Germinal center (tissue), 1 donor: ENCODE measurements at places on chromosomes 4 and X.
A peak's percentile ranks its signal among the peaks of the same experiment; 100 is the strongest.

DNA sequence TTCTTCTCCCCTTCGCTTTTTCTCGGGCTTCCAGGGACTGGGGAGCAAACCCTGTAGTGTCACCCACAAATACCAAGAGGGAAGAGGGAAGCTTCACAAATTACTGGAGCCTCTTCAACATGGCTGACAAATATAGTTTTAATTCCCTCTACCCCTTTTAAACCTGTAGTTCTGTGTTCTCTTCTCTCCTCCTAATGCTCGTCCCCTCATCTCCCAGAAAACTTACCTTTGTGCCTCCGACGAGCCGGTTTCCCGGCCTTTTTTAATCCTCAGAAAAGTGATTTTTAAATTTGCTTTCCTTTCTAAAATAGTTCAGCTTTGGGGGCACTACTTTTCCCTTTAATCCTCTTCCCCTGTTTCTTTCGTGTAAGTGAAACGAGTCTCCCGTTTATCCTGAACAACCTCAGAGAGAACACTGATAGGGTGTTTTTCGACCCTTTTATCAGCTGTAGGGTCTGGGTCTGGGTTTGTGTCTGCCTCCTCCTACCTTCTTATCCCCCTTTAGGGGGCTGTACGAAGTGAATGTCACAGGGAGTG lies 408 bp downstream of the TET2 start:
- DNase-seq: no peak

GRCh38 chr4:42632653-42633382 lies 24.1 kb downstream of the ATP8A1 start:
- no peak for DNase-seq

DNA sequence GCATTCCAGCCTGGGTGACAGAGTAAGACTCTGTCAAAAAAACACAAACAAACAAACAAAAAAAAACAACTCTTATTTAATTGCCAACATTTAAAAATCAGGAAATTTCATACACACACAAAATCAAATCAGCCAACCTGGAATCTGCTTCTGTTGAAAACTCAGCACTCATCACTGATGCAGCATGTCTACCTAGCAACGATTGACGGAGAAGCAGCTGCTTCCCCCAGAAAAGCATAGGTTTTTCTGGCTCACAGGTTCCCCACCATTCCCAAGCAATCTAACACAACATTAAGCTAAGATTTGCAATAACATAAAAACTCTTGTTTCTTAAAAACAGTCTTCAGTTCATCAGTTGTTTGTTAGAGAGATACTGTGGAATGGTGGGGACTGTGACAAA lies 143.6 kb downstream of the DHX15 start:
- no peak for DNase-seq

- DNase-seq: no peak
Measured at GRCh38 chr4:142142366-142143054, 506.1 kb downstream of the IL15 start.

DNA sequence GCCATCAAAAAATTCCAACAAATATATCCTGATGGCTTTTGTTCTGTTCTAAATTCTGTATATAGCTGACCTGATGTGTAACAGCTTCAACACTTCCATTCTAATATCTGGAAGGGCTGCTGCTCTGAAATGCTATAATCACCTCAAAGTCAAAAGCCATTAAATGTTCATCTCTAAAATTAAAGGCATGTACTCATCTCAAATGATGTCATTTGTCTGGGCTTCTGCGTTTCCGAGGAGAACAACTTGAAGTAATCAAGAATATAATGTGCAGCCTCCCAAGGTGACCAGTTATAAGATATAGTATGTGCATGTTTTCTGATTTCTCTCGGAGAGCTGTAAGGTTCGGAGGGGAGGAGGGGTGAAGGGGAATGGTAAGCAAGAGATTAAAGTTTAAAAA lies 237.6 kb downstream of the SCFD2 start:
- DNase-seq: no peak

DNA sequence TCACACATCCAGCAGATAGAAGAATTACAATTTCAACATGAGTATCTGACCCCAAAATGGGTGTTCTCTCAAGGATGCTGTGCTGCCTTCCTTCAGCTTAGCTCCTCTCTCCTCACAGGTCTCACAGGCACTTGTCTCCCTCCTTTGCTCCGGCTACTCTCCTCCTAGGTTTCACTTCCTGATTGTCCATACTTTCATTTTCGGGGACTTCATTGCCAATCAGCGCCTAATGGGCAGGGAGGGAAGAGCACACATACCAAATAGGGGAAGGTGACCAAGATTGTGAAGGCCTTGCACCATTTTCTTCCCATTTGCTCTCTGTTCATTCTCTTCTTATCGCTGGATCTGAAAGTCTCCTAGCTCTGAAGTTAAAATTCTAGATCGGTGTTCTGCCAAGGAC lies 125.4 kb upstream of the EOLA2 start:
- DNase-seq: no peak

DNA sequence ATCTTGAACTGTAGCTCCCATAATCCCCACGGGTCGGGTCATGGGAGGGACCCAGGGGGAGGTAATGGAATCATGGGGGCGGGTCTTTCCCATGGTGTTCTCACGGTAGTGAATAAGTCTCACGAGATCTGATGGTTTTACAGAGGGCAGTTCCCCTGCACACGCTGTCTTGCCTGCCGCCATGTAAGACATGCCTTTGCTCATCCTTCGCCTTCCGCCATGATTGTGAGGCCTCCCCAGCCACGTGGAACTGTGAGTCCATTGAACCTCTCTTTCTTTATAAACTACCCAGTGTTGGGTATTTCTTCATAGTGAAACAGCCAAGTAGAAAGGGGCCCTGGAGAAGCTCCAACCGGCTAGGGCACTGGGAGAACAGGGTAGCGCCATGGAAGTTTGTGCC lies 12.3 kb downstream of the CTAG1A start:
- no peak for DNase-seq

GRCh38 chrX:9587642-9588041 lies 122.8 kb downstream of the TBL1X start:
- DNase-seq: no peak

GRCh38 chr4:168272488-168272887 lies 46.1 kb downstream of the DDX60 start:
- DNase-seq: no peak

DNA sequence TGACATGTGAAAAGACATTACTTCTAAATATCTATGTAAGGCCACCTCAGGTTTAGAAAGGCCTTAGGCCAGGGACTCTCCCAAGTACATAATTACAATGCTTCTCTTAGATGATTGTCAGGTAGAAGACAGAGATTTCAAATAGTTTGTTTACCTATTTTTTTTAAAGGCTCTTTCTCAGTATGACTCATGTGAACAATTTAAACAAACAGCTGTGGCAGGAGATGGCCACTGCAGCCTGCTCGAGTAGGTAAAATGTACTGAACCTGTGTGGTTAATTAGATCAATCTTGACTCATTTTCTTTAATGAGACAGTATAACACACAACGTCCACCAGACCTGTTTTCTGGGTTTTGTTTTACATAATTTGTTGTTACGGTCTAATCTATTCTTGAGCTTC lies 50.2 kb downstream of the LEF1 start:
- no peak for DNase-seq

DNA sequence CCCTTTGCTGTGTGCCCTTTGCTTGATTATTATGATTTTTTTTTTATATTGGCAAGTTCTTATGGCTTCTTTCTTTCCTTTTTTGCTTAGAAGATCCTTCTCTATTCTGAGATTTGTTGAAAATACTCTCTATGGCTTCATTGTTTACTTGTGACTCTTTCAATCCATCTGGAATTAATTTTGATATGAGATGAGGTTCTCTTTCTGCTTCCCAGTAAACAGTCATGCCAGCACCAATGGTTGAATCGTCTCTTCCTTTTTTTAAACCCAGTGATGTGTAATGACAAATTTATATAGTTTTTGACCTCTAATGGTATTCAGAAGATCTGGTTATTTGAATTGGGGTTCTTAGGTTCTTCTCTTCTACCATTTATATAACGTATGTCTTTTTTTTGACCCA lies 121.8 kb downstream of the ARHGAP10 start:
- DNase-seq: no peak

- DNase-seq: no peak
Measured at GRCh38 chrX:42732506-42732905, 45.5 kb downstream of the PPP1R2C start.

DNA sequence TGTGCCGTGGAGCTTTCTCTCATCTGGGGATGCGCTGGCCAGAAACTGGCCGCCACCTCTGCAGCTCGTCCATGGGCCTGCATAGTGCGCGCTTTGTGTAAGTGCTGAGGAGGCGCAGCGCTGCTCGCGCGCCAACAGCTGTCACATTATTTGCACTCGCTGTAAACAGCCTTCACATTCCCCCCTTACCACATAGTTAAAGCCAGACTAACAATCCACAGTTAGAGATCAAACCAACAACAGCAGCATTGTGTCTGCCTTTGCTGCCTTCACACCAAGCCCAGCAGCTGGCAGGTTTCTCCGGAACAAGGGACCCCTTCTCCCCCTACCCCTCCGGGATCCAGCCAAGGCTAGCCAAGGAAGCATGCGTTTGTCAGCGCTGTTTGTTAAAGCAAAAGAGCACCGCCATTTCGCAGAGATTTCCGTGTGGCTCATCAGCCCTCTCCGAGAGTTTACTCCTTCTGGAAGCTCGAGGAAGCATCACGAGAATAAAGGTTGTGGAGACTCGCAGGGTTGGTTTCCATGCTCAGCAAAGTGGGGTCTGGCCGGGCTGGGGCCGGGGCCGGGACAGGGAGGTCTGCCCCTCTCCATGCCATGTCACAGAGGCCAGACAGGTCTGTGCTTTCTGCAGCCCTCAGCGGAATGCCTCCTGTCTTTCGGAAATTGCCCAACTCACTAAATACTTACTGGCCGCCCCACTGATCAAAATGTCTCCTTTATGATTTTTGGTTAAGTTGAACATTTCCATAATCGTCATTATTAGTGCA lies 11.0 kb downstream of the BCOR start:
- DNase-seq: no peak

- peak; percentile 14 for DNase-seq
Measured at GRCh38 chr4:38310446-38311043, 350.3 kb downstream of the PTTG2 start.

GRCh38 chrX:104118765-104119164 lies 6.4 kb downstream of the ZCCHC18 start:
- DNase-seq: no peak

GRCh38 chr4:14810568-14810967 lies 191.7 kb upstream of the CPEB2 start:
- DNase-seq: no peak

DNA sequence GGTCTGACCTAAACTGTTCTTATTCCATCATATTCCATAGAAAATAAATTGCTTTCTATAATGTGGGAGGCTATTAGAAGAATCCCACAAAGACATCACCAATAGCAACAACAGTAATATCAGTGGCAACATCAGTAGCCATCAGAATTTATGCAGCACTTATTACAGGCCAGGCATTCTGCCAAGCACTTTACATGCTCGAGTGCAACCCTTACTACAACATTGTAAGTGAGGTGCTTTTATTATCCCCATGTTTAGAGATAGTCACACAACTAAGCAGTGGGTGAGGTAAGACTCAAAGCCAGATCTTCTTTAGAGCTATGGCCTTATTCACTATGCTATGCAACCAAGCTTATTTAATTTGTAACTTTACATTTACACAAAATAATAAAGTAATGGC lies 317.1 kb upstream of the BMP3 start:
- DNase-seq: no peak

GRCh38 chr4:156961196-156962057 lies 10.2 kb downstream of the PDGFC start:
- DNase-seq: no peak

DNA sequence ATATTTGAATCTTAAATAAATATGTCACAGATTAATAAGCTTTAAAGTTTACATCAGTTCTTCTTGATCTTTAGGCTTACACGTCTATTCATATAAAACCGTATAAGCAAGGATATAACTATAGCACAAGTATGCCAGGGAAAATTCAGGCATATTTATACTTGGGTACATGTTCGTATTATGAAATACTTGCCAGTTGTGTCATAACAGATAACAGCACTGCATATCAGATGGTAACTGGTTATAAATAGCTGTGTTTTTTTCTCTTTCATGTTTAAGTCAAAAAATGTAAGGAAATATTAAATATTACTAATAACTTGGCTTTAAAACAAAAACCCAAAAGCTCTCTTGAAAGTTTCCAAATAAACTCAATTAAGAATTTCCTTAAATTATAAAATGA lies 17.5 kb downstream of the BRWD3 start:
- no peak for DNase-seq

- DNase-seq: no peak
Measured at GRCh38 chr4:122847931-122848330, 21.3 kb downstream of the FGF2 start.

- DNase-seq: no peak
Measured at GRCh38 chr4:91035276-91035675, 908.1 kb downstream of the CCSER1 start.

DNA sequence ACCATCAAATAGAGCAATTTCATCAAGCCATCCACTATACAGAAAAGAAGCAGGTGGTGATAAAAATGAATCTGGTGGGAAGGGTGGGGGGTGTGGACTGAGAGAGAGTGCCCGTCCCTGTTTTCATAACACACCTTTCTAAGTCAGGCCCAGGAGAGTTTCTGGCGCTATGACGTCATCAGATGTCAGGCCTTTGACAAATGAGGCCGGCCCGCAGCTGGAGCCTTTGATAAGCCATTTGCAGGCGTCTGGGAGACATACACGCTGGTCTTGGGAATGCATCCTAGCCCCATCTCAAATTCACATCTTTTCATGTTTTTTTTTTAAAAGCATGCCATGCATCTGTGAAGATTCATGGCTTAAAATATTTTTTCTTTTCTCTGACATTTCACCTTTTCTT lies 404.5 kb downstream of the BCOR start:
- no peak for DNase-seq

GRCh38 chr4:83581411-83582288 lies 45.7 kb downstream of the GPAT3 start:
- peak; percentile 26 for DNase-seq

- DNase-seq: no peak
Measured at GRCh38 chr4:81756973-81757372, 285.3 kb upstream of the RASGEF1B start.

GRCh38 chrX:8815460-8816065 lies 14.4 kb upstream of the FAM9A start:
- peak; percentile 15 for DNase-seq

GRCh38 chrX:72079607-72080006 lies 52.1 kb downstream of the RTL5 start:
- no peak for DNase-seq

- DNase-seq: peak; percentile 31
Measured at GRCh38 chr4:143375326-143376073, 38.8 kb downstream of the GAB1 start.

- DNase-seq: no peak
Measured at GRCh38 chr4:10063544-10064300, 42.4 kb upstream of the SLC2A9 start.

GRCh38 chr4:11546391-11547175 lies 117.9 kb upstream of the HS3ST1 start:
- DNase-seq: no peak

GRCh38 chrX:123881330-123881729 lies 21.5 kb downstream of the XIAP start:
- no peak for DNase-seq
